ENCODE measurements at places on chromosomes 7 and 10.

DNA sequence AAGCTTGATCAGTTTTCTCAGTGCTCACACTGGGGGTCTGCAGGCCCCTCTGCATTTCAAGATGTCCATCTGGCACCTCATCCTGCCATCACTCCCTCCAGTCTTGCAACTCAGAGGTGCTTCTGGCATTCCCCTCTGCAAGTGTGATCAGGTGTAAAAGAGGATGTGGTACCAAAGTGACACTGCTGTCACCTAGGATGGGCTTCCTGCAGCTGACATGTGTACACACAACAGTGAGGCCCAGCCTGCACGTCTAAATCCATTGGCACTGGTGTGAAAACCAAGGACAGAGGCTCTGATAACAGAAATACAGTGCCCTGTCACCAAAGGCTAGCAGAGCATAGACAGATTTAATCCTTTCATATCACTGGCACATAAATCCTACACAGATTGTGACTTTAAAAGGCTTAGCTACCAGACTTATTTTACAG is 162.5 kb upstream of the CELF2 start:
- DNase-seq, result no peak

- DNase-seq, result no peak
Observed at GRCh38 chr7:98300595-98301372, 19.3 kb downstream of the BRI3 start.

DNA sequence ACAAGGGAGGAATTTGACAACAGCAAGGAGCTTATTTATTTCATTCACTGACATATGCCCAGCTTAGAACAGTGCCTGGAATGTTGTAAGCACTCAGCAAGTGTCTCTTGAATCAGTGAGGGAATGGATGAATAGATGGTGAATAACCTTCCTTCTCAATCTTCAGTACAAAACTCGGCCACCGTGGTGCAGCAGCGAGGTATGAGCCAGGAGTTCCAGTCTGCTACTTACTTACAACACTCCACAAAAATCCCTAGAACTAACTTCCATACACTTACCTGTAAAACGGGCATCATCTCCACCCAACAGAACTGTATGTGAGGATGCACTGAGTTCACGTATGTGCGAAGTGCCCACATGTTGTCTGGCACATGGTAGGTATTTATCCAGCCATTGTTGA is 237.4 kb downstream of the WDR11 start:
- no peak for DNase-seq

DNA sequence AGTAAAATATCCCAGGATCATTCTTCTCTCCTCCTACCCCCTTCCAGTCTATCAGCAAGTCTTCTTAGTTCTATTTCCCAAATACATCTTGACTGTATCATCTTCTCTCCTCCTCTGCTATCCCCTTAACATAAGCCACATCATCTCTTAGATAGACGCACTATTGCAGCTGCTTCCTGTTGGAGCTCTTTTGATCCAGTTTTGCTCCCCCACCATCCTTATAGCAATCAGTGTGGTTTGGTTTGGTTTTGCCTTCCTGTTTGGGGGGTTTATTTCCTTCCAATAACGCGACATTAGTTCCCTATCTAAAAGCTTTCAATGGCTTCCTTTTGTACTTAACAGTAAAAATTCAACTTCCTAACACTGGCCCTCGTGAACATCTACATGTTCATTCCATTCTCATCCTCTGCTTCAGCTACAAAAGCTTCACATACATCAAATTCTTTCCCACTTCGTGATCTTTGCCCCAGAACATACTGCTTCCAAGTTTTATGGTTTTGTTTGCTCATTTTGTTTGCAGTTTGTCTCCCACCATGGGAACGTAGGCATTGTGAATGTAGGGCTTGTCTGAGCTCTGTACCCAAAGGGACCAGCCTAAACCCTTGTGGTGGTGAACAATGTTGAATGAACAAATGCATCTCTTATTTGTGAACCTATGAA is 33.7 kb upstream of the PLXDC2 start:
- no peak for DNase-seq

DNA sequence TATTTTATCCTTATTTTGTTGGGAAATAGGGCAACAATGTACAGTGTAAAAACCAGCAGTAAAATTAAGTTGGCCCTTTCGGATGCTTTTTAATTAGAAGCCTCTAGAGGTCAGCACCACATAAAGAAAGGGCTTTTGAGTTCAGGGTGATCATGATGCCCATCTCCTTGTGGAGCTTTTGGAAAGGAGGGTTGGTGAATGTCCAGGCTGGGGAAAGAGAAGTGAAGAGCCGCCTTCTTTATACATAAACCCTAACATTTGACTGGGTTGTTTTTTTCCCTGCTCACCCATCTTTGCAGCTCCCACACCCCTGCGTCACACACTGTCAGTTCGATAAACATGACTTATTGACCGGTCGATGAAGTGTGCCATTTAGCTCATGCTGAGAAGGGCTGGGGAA is 29.8 kb downstream of the MTURN start:
- DNase-seq, result no peak

DNA sequence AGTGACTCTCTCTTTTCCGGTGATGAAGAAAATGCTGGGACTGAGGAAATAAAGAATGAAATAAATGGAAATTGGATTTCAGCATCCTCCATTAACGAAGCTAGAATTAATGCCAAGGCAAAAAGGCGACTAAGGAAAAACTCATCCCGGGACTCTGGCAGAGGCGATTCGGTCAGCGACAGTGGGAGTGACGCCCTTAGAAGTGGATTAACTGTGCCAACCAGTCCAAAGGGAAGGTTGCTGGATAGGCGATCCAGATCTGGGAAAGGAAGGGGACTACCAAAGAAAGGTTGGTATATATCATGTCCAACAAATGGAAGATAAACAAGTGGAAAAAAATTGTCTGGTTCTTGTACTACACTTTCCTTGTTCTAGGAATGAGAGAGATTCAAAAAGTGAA is 9.5 kb downstream of the PDCD4 start:
- DNase-seq, result no peak

- no peak for DNase-seq
Observed at GRCh38 chr10:114715171-114715670, 57.1 kb upstream of the ABLIM1 start.

DNA sequence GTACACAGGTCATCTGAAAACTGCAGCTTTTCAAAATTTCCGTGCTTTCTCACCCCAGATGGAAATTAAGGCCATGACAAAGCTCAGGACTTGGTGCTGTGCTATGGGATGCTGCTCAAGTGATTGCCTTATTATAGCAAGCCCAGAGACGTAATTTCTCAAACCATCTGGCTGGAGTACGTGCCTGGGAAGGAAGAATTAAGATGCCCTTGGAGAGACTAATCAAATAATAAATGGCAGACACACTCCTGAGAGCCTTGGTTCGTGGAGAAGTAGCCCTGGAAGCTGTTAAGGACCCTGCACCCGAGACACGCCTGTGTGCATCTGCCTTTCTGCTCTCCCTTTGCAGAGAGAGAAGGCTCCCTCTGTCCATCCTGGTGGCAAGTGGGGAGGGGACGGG is 38.3 kb upstream of the PRLHR start:
- no peak for DNase-seq

DNA sequence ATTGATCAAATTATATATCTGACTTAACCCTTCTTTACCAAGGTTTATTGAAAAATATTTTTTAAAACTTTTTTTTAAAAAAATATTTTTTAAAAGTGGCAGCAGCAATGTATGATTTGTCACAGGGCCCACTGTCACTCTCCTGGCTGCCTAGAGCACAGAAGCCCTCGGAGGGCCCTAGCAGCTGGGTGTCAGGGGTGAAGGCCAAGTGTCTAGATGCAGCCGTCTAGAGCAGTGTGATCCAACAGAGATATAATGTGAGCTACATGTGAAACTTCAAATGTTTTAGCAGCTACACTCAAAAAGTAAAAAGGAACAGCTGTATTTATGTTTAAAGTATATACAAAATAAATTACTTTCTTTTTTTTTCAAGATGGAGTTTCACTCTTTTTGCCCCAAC is 112.7 kb downstream of the ARHGAP22 start:
- no peak for DNase-seq

DNA sequence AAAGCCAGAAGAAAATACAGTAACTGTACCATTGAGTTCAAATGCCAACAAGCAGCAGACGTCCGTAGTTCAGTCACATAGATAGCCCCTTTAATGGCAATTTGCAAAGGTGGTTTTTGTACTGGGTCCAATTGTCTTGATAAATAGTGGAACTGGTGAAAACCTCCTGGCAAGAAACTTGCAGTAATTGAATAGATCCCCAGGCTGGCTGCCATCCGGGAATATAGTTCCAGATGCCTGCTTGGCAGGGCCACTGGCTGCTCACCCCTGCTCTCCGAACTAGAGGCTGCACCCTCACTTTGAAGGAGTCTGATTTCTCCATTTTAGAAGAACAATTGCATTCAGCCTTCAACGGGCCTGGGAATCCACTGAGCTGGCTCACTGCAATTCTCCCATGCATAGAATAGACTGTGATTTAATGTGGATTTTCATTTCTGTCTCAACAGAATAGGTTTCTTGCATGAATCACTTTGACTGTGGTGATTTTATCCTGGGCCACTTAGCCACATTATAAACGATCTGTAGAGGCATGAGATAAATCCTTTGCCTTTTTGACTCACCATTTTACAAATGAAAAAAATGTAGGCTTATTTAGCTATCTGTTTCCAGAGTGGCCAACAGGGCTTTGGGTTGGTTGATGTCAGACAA is 35.9 kb upstream of the ELMO1 start:
- no peak for DNase-seq

DNA sequence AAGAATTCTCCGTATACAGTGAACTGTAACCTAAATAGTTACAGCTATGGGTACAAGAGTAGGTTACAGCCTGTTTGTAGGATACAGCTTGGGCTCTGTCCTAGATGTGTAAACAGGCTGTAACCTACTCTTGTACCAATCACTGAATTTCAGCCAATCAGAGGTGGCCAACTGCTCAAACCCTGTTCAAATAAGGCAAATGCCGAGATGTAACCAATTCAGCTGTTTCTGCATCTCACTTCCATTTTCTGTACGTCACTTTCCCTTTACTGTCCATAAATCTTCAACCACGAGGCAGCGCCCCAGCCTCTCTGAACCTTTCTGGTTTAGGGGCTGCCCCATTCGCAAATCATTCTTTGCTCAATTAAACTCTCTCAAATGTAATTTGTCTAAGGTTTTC is 8.3 kb upstream of the MMP21 start:
- no peak for DNase-seq

- DNase-seq, result no peak
Observed at GRCh38 chr7:74625446-74625845, 32.1 kb upstream of the GTF2I start.

GRCh38 chr10:24893127-24893526 is 59.3 kb downstream of the PRTFDC1 start:
- no peak for DNase-seq

DNA sequence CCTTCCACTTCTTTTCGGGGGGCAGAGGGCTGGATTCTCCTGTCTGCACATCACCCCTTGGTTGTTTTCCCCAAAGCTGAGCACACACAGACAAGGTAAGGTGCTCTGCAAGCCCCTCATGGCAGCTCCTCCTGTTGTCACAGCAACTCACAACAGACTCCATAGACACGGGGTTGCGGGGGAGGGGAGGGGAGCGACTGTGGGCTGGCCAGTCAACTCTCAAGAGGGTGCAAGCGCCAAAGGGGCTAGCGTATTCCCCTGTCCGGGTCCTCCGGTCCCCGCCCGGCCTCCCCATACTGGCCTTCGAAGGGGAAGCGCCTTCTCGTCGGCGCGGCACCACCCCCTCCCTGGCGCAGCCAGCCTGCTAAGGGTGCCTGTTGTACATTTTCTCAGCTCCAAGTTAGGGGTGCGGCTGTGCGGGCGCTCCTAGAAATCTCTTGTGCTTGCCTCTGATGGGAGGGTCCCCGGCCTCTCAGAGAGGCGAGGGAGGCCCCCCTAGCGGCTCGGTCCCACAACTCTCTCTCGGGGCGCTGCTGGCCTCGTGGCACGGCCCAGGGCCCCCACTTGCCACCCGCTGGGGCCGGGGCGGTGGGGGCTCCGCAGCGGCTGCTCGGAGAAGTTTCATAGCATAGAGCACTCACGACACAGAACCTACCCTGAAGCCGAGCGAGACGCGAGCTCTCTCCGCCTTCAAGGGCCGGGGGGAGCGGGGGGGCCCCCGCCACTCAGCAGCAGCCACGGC is 498 bp downstream of the RHOBTB1 start:
- DNase-seq, result no peak

GRCh38 chr10:530717-531116 is 158.8 kb downstream of the DIP2C start:
- no peak for DNase-seq

DNA sequence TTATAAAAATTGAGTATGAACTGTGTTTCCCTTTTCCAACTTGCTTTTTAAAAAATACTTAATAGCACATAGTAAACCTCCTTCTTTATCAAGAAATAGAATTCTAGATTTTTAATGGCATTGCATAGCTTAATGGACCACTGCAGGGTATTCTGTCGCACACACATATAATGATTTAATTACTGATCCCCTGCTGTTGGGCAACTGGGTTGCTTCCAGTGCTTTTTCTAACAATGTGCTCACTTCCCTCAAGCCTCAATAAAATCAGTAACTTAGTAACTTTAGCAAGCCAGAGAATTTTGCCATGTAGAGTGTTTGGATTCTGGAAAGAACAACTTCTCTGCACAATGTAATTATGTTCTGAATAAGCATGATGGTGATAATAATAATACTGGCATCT is 49.1 kb upstream of the PDLIM1 start:
- DNase-seq, result no peak

DNA sequence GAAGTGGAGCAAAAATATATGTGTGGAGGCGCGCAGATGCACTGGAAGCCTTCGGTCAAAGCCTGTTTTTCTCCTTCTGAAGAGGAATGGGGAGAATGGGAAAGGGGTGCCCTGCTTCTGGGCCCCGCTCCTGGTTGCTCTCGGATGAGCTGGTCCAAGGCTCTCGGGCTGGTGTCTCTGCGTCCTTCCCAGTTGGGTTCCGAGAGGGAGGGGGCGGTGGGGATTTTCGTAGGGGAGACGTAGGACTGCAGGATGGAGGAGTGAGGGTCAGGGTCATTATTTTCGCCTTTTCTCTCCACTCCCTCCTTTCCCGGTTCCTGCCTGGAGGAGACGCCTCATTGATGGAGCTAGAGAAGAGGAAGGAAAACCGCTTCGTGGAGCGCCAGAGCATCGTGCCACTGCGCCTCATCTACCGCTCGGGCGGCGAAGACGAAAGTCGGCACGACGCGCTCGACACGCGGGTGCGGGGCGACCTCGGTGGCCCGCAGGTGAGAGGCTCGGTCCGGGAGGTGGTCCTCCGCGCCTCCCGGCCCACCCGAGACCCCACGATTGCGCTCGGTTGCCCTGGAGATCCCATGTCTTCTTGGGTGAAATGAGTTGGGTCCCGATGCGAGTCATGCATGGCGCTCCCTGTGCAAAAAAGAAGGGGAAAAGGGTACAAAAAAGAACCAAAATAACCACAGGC is 790 bp downstream of the ADAM22 start:
- no peak for DNase-seq

Data from activated CD4-positive, CD25-positive, alpha-beta regulatory T cell (primary cell).